ENCODE measurements at places on chromosomes 7 and 10.

DNA sequence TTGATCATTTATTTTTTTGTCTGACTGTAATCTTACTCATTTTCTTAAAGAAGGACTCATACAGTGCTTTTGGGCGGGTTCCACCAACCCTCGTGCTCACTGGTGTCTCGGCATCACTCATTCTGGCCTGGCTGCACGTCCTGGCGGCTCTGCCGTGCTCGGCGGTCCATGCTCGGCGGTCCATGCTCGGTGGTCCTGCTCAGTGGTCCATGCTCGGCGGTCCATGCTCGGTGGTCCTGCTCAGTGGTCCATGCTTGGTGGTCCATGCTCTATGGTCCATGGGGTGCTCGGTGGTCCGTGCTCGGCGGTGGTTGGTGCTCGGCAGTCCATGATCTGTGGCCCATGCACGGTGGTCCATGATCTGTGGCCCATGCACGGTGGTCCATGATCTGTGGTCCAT, 72.5 kb downstream of the WDR37 start:
- DNase-seq = no peak

- no peak for DNase-seq
Observed at GRCh38 chr10:112006831-112007230, 176.7 kb downstream of the GPAM start.

DNA sequence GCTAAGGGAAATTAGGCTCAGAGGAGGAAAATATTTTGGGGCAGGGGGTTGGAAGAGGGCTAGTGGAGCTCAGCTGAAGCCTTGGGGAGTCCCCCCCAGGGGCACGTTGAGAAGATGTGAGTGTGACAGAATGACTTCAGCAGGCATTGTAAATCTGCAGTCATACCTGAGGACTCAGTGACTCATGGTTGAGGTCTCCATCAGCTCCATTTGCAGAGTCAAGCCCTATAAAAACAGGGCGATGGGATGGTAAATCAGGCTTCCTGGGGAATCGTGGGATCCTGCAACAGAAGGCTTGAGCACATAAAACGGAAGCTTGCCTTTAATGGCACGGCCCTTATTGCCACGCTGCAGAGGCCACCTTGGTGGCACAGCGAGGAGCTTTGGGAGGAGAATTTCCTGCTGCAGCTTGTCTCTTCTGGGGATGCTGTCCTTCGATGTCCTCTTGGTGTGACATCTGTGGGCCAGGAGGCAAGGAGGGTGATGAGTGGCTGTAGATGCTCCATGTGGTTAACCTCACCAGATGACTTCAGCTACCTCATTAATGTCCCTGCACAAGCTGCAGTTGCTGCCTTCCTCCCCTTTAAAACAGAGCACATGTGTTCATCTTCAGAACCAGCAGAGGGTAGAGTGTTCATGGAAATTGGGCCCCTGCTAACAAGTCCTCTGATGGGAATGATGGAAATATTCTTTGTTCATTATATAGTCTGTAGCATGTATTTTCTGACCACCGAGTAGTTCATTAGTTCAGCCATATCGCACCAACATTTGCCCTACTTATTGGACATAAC, 285.9 kb downstream of the LRMDA start:
- peak; percentile 18 for DNase-seq

DNA sequence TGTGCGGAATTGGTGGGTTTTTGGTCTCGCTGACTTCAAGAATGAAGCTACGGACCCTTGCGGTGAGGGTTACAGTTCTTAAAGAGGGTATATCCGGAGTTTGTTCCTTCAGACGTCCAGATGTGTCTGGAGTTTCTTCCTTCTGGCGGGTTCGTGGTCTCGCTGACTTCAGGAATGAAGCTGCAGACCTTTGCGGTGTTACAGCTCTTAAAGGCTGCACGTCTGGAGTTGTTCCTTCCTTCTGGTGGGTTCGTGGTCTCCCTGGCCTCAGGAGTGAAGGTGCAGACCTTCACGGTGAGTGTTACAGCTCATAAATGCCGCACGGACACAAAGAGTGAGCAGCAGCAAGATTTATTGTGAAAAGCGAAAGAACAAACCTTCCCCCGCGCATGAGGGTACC, 670.7 kb downstream of the CNTNAP2 start:
- DNase-seq = no peak

Measured in AG10803 (cell line).